ENCODE measurements at places on chromosomes 13 and 19.
A peak's percentile ranks its signal among the peaks of the same experiment; 100 is the strongest.

DNA sequence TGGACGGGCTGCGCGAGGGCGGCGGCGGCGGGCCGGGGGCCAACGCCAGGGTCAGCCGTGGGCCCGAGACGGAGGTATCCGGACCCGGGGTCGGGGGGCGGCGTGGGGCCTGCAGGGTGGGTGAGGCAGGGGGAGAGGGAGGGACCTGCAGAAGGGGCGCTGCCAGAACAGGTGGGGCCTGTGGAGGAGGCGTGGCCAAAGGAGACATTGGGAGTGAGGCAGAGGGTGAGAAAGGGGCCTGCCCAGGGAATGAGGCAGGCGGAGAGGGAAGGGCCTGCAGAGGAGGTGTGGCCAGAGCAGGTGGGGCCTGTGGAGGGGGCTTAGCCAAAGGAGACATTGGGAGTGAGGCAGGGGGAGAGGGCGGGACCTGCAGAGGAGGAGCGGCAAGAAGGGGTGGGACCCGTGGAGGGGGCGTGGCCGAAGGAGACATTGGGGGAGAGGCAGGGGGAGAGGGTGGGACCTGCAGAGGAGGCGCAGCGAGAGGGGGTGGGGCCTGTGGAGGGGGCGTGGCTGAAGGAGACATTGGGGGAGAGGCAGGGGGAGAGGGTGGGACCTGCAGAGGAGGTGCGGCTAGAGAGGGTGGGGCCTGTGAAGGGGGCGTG is 4.2 kb downstream of the PRR36 start:
- DNase-seq, result no peak

- DNase-seq, result no peak
These were observed 32.8 kb downstream of the SLC15A1 start for GRCh38 chr13:98719527-98720250.

GRCh38 chr13:29707876-29708543 is 112.5 kb upstream of the SLC7A1 start:
- peak; percentile 12 for DNase-seq

DNA sequence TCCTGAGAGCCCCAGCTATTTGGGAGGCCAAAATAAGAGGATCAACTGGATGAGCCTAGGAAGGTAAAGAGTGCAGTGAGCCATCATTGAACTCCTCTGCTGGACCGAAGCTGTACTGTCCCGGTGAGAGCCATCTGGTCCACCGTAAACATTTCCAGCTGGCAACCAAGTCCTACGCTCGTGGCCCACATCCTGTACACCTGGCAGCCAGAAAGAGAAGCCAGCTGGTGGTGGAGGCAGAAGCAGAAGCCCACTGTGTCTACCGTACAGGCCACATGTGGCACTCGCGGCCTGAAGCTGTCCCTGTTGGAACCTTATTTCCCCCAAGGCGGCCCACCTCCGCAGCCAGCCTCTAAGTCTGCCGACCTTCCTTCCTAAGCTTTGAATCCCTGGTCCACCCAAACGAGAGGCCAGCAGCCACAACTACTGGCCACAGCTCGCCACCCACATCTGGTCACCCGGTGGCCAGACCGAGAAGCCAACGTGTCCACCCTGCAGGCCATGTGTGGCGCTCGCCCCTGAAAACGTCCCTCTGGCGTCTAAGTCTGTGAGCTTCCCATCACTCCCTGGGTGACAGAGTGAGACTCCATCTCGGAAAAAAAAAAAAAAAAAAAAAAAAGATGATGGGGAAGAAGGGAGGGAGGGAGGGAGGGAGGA is 14.2 kb upstream of the ZNF91 start:
- DNase-seq, result no peak

- no peak for DNase-seq
These were observed 1028.0 kb downstream of the UQCRFS1 start for GRCh38 chr19:28184997-28185396.

GRCh38 chr19:49593233-49594113 is 2.5 kb downstream of the PRR12 start:
- DNase-seq, result peak; percentile 86

DNA sequence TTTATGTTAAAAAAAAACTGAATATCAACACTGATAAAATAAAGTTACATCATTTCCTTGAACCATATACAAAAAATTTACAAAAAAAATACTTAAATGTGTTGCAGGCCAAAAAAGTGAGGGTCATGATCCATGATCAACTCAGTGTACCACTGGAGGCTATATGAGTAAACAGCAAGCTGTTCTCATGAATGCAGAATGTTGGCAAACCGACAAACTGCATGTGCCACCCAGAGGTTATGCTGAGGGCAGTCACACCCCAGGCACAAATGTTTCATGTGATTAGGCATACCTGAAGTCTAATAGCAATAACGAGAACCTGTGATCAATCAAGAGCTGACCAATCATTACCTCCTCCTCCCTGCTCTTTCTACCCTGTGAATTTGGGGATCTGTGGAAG is 91.9 kb downstream of the ZNF431 start:
- no peak for DNase-seq

GRCh38 chr19:6125571-6125989 is 9.9 kb upstream of the ACSBG2 start:
- peak; percentile 71 for DNase-seq

GRCh38 chr19:40101813-40102212 is 11.1 kb upstream of the ZNF780A start:
- no peak for DNase-seq

DNA sequence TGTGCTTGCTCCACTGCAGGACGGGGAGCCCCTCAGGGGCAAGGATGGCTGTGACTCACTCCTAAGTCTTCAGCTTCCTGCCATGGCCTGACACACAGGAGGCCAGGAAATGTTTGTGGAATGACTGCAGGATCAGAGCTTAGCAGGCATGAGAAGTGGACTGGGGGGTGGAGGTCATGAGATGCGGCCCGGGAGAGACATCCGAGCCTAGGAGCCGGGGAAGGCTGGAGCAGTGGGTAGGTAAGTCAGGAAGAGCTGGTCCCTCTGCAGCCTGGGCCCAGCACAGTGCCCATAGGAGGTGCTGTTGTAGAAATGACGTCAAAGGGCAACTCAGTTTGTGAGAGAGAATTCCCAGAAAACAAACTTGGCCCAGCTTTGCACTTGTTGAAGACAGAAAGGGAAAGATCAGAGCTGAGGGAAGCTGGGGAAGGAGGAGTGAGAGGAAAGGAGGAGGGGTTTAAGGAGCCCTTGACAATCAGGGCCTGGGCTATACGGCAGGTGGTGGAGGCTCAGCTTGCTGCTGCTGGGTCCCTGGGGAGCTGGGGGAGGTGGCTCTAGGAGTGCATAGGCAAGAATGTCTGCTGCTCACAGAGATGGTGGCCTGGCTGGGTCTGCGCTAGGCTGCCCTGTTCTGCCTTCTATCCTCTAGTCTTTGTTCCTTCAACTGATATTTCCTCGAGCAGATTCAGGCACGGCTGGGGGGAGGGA is 18.5 kb downstream of the POU2F2 start:
- peak; percentile 92 for DNase-seq

GRCh38 chr13:38008636-38009035 is 139.1 kb upstream of the TRPC4 start:
- DNase-seq, result no peak

DNA sequence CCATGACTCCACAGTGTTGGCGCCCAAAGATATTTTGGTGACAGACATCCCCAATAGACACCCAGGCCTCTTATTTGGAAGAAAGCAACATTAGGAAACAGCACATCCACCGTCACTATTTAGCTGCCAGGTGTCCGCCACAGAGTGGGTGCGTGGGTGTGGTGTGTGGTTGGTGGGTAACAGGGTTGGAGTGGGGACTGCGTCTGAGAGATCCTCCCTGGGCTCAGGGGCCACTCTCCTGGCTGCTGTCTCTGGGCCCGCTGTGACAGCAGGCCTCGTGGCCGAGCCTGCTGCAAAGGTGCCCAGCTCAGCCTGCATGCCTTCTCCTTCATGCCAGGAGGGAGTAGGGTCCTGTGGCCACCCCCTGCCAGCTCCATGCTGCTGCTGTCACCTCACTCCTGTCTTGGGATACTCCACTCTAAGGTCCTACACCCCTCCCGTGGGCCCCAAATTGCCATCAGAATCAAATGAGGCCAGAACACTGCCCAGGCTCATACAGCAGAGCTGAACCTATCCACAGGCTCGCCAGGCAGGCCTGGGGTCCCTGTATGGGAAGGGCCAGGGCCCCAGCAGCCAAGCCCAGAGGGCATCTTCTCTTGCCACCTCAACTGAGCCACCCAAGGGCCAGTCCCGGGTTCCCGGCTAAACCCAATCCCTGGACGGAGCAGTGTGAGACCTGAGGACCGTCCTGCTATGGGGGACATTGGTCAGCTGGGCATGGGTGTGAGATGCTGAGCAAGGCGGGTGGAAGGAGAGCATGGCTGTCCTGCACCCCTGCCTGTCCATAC is 24.7 kb upstream of the TIMM44 start:
- DNase-seq, result no peak

GRCh38 chr19:33700408-33701013 is 78.8 kb downstream of the CHST8 start:
- DNase-seq, result no peak

- no peak for DNase-seq
These were observed 605.8 kb downstream of the PCDH9 start for GRCh38 chr13:66624302-66624701.

DNA sequence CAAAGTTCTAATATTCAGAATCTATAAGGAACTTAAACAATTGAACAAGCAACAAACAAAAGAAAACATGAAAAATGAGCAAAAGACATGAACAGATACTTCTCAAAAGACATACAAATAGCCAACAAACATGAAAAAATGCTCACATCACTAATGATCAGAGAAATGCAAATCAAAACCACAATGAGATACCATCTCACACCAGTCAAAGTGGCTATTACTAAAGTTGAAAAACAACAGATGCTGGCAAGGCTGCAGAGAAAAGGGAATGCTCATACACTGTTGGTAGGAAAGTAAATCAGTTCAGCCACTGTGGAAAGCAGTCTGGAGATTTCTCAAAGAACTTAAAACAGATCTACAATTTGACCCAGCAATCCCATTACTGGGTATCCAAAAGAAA is 74.3 kb downstream of the CRYL1 start:
- DNase-seq, result no peak

- no peak for DNase-seq
These were observed 43.2 kb downstream of the FLT3 start for GRCh38 chr13:28056970-28057712.

GRCh38 chr19:17455308-17456123 is 5.2 kb downstream of the NXNL1 start:
- DNase-seq, result no peak

DNA sequence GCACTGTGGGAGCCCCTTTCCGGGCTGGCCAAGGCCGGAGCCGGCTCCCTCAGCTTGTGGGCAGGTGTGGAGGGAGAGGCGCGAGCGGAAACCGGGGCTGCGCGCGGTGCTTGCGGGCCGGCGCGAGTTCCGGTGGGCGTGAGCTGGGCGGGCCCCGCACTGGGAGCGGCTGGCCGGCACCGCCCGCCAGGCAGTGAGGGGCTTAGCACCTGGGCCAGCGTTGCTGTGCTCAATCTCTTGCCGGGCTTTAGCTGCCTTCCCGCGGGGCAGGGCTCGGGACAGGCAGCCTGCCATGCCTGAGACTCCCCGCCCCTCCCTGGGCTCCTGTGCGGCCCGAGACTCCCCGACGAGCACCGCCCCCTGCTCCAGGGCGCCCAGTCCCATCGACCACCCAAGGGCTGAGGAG is 405.2 kb upstream of the PRR20A start:
- DNase-seq, result no peak
